ENCODE measurements at places on chromosomes 3 and 15.
A peak's percentile ranks its signal among the peaks of the same experiment; 100 is the strongest.

DNA sequence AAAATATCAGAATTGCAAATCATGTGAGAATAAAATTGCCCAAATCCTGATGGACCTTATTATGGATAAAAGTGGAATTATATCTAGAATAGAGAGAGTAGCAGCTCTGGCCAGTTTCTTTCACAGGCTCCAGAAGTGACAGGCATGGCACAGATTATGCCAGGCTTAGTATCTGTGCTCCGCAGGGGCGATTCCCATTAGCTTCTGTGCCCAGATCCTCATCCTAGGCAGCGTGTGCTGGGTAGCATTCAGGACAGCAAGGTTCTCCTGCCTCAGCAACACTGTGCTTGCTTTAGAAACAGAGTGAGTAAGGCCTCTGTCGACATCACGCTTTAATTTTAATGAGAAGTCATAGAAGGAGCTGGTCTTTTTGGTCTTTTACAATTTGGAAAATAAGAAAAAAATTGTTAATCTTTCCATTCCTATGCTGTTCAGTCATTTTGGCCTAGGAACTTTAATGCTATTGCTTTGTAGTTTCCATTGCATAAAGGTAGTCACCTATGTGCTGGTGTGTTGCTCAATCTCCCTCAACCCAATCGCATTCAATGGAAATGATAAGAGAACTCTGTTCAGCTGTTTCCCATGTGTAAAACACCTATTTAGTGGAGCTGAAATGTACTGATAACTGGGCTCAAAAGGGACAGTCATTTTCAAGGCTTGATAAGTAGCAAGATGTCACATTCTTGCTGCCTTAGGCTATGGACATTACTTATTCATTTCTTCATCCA is 770.1 kb downstream of the AGBL1 start:
- no peak for DNase-seq

- no peak for DNase-seq
Measured at GRCh38 chr3:76429581-76430177, 610.2 kb upstream of the ROBO2 start.

GRCh38 chr3:185210621-185211142 is 43.2 kb downstream of the EHHADH start:
- DNase-seq: no peak

DNA sequence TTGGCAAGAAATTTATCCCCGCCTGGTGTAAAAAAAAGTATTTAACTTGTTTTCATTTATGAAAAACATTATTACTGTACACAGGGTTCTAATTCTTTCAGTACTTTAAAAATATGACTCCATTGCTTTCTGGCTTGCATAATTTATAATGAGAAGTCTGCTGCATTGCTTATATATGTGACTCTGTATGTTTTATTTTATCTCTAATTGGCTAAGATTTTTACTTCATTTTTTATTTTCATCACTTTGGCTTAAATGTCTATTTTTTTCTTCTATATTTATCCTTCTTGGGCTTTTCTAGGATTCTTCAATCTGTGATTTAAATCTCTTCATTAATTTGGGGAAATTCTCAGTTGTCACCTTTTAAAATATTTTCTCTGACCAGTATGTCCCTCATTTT is 636.6 kb upstream of the NR2F2 start:
- DNase-seq: peak; percentile 28

DNA sequence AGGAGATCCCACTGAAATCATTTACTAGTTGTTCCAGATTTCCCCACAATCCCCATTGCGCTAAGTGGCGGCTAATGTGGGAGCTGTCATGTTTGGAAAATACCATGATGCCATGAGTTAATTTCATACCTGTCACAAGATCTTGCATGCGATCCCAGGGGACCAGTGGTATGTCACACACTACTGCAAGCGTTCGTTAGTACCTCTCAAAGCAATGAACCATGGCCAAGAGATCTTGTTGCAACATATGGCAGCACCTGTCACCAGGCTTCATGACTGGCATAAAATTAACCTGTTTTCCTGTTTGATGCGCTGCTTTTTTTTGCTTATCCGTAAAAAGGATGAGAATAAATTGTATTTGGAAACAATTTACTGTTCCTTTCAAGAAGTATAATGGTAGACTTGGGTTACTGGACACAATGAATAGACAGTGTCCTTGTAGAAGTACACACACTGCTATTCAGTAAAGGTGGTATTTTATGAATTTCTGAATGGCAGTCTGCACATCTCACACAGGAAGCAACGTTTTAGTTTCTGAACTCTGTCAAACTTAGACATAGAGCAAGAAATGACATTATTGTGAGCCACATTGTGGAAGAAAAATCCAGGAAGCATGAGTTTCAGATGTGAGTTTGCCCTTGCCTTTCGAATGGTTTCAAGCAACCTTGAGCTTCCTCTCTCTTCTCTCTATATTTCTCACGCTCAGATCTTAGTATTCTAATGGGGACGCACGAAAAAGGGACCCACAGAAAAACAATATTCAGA is 81.9 kb downstream of the CHL1 start:
- no peak for DNase-seq

DNA sequence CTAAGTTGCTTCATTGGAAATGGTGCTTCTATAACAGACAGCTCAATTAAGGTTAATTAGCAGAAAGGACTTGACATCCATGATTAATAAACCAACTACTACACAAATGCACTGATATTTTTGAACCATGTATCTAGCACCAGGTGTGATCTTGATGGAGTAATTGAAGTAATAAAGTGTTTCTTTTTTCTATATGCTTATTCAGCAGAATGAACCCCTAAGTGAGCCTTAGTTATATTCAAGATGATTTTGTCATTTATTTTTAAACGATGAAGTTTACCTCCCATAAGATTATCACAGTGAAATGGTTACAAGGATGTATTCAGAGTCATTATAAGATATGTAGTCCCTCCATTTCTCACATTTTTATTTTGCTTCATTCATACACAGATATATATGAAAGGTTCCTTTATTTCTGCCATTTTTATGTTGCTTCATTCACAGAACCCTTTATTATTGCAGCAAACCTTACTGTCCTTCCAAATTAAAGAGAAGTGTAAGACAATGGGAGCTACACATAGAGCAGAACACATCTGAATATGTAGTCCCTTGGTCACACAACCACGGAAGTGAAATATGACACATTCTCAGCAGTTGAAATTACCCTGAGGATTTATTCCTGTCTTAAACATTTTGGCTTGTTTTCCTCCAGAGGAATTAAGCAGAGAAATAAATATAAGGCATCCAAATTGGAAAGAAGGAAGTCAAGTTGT is 295.0 kb downstream of the RAP2B start:
- DNase-seq: no peak

GRCh38 chr3:23166276-23166675 is 36.9 kb upstream of the UBE2E2 start:
- no peak for DNase-seq

GRCh38 chr15:94451466-94451865 is 220.1 kb downstream of the MCTP2 start:
- no peak for DNase-seq

DNA sequence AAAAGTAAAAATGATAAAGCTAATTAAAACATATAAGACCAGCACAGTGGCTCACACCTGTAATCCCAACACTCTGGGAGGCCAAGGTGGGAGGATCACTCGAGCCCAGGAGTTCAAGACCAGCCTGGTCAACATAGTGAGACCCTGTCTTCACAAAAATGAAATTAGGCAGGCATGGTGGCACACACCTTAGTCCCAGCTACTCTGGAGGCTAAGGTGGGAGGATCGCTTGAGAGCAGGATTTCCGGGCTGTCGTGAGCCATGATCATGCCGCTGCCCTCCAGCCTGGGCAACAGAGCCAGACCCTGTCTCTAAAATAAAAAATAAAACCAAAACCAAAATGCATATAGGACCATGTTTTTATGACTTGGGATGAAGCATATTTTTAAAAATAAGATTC is 4.8 kb upstream of the PRSS50 start:
- DNase-seq: no peak

GRCh38 chr3:80213086-80213485 is 445.3 kb upstream of the ROBO1 start:
- DNase-seq: no peak

DNA sequence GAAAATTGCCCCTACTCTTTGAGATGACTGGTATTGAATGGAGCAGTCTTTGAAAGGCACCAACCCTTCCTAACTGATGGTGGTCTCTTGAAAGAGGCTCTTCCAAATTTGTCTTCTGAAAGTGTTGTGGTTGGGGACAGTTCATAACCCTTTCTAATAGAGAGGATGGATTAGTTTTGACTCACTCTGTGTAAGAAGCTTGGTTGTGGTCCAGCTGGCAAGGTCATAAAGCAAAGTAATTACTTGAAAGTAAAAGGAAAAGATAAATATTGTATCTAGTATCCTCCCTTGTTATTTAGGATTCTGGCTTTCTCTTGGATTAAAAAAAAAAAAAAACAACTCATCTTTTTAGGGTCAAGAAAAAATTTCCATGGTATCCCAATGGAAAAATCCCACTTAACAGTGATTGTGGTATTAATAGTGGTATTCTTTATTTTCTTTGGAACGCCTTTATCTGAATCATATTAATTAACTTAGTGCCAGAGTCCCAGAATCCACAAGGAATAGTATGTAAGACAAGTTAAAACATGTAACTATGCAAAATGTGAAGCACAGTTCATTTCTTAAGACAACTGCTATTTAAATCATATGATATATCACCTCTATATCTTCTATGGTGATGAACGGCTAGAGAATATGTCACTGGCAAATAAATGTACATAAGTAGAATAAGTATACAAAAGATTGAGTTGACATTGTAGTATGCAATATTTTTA is 469.3 kb upstream of the CDIN1 start:
- DNase-seq: peak; percentile 44

DNA sequence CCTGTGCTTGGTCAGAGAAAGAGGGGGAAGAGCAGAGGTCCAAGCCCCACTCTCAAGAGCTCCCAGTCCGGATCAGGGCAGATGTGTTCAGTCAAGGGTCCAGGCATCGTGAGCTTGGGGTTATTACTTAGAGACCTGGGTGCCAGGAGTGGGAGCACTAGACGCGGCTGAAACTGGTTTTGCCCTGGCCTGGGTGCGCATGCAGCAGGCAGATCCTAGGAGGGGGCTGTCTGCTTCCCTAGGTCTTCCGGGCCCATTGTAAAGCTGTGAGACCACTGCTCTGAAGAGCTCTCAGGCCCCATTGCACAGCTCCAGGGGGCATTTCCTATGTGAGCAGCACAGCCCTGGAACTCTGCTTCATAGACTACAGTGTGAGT is 204.9 kb upstream of the LINGO1 start:
- DNase-seq: no peak

DNA sequence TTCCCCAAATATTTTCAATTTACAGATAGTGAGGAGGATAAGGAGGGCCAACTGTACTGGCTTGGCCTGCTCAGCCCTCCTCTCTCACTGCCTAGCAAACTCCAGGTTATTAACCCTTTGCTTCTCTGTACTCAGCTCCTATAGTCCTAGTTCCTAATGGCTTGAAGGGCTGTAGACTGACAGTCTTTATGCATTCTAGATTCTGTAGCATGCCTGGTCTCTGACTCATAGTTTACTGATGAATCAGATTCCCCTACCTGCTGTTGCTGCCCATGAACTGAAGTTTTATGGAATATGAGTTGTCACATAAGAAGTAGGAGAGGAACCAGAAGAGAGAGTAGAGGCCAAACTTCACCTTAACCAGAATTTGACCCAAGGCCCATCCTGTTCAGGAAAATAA is 27.1 kb upstream of the MAP3K13 start:
- no peak for DNase-seq

DNA sequence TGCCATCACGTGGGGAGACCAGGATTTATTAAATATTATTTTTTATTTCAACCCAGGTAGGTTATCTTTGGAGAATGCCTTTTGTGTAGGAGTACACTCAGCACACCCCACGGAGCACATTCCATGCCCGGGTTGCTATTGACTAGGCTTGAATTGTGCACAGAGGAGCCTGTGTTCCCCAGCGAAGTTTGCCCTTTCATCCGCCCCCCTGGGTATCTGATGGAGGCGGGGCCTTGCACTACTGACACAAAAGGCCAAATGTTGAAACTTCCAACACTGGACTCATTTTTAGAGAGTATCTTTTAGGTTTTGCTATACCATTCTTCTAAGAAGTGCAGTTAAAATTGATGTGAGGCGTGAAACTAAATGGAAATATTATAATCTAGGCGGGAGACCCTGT is 39.3 kb upstream of the PPP4R2 start:
- peak; percentile 22 for DNase-seq

- no peak for DNase-seq
Measured at GRCh38 chr15:80183886-80184285, 31.1 kb downstream of the FAH start.

DNA sequence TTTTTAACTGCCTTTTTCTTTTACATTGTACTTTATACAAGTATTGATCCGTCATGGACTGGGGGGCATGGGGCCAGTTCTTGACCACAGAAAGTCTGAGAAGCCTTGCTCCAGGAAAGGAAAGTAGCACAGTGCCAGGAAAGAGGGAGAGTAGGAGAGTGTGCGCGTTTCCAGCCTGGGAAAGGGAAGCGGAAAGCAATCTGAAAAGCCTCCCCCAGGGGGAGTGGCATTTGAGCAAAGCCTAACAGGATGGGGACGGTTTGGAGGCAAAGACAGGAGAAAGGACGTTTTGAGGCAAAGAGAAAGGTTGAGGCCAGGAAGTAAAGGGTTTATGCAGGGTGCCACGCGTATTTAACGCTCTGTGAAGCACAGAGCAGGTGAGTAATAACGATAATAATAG is 116.9 kb downstream of the RORA start:
- DNase-seq: no peak

- peak; percentile 72 for DNase-seq
Measured at GRCh38 chr15:39887832-39888231, 32.2 kb downstream of the GPR176 start.

GRCh38 chr15:97981758-97982157 is 21.3 kb downstream of the ARRDC4 start:
- DNase-seq: no peak

DNA sequence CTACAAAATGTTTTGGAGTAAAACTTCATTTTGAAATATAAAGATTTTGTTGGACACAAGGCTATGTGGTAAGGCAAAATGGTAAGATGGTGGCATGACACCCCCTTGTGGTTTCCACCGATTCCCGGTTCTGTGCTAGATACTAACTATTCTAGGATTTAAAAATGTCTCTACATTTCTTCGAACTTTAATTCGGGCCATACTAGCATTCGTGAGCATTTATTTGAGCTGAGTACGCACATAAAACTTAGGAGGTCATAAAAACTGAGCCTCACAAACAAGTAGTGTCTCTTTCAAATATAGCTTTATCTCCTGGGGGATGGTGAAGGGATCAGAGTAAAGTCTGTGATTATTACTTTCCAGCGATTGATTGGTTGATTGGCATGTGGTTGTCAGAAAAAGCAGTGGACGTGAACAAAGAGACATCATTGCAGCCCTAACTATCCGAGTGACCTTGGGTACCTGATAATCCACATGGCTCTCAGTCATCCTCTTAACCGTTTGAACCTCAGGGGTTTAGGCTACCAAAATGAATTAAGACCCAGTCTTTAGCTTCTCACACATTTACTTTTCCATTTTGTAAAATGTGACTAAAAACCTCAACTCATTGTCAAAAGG is 1.1 kb upstream of the ZNF639 start:
- DNase-seq: peak; percentile 78

DNA sequence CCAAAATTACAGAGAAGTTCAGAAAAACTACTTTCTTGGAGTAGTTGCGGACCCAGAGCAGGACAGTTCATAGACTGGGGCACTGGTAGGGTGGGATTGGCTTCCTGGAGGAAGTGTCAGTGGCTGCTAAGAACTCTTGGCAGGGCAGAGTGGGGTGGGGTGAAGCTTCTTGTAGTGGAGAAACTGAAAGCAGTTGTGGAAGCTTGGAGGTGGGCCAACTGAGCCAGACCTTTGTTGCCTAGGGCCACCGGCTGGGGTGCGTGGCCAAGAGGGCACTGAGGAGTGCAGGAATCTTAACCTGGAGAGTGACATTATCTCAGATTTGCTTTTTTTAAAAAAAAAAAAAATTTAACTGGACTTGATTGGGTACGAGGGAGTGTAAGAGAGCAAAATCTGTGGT is 3.1 kb downstream of the KAT2B start:
- DNase-seq: peak; percentile 43
